ENCODE measurements at places on chromosomes 2 and 18.

- H3K27ac ChIP-seq, result no peak overlapping the region
- no peak for DNase-seq
- H3K36me3 ChIP-seq, result no peaks in the 10 kb centered on the region
- H3K4me1 ChIP-seq, result no peaks in the 10 kb centered on the region
These were observed 181.9 kb upstream of the CDH7 start for GRCh38 chr18:65568866-65569265.

DNA sequence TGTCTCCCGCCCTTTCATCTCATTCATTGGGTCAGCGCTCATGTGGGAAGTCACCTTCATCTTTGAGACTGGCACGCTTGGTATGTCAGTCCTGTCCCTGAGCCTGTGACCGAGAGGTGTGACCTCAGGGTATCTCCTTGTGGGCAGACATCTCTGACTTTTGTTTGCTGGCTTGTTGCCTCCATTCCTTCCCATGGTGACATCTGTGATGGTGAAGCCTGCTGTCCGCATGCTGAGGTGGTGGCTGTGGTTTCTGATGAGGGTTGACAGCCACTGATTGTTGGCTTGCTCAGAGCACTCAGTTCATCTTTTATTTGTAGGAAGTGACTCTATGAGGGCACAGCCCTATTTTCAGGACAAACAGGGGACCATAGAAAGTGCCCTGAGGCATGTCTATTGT lies 139.2 kb downstream of the SLC4A3 start:
- DNase-seq, result no peak
- H3K27ac ChIP-seq, result no peak overlapping the region

- H3K27ac ChIP-seq, result no peak overlapping the region
- peaks cover 57% of the 10 kb centered on the region for H3K27me3 ChIP-seq
- H3K36me3 ChIP-seq, result no peaks in the 10 kb centered on the region
These were observed 89.5 kb upstream of the ODC1 start for GRCh38 chr2:10537522-10538199.

DNA sequence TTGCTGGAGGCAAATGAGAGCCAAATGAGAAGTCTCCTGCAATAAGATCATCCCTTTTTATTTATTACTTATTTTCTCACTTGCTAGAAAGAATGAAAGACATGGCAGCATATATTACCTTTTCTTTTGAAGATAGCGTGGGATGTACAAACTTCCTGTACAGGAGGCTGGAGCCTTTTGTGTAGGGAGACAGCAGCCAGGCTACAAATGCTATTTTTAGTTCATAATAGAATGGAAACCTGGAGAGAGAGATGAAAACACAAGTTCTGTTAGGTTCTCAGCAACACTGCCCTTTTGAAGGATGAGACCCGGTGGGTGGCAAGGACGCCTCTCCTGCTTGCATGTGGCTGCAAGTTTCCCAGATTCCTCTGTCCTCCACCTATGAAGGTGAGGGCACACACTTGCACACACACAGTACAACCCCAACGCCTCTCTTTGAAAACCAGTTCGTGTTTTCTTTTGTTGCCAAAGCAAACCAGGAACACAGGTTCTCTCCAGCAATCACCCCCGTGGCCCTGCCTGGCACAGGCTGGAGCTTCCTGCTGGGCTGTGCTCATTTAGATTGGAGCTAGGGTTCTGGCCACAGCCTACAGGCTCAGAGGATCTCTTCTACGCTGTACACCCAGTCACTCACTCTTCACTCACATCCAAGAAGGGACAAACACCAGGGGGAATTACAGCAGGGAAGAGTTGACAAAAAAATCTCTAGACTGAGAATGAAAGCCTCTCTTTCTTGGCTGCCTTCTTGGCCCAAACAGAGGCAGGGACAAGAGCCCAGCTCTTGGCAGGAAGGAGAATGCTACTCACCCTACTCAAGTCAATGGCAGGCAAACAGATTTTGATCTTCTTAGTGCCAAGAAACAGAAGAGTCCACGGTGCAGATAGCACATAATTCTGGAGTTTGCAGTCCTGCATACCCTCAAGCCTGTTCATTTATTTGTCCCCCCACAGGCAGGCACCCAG lies 55.6 kb downstream of the MRPL35 start:
- no peak overlapping the region for H3K4me3 ChIP-seq
- peaks cover 6% of the 10 kb centered on the region for H3K27me3 ChIP-seq
- no peak for DNase-seq
- H3K36me3 ChIP-seq, result no peaks in the 10 kb centered on the region

DNA sequence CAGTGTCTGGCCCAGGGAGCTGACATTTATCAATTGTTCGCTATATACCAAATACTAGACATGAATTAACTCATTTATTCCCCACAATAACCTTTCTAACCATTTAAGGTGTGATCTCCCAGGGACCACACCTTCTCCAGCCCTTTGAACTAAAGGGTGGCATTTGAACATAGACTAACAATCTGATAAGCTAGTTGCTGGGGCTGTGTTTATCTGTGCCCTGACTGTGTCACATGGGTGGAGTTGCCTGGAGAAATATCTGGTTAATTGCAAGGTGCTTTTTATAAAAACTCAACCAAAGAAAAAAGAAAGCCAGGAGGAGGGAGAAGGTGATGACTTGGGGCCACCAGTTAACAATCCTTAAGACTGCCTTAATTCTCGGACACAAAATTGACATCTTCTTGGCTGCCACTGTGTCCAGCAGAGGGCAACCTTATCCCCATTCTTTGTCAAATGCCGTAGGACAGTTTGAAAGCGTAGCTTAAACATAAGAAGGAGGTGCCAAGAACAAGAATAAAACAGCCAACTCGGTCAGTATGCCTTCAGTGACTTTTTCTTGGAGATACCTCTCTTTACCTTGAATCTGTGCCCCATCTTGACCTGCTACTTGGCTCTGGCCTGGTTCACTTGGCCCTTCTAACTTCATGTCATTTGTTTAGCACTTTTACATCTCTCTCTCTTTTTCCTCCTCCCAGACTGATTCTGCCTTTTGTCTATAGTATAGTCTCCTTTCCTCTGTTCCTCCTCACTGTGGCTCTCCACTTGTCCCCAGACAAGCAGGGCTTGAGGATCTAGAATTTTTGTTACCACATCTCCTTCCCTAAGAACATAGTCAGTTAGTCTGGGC lies 183.4 kb downstream of the MYO3B start:
- H3K36me3 ChIP-seq, result no peaks in the 10 kb centered on the region
- no peak overlapping the region for H3K27ac ChIP-seq
- H3K27me3 ChIP-seq, result no peaks in the 10 kb centered on the region
- H3K4me1 ChIP-seq, result peaks cover 14% of the 10 kb centered on the region
- H3K4me3 ChIP-seq, result no peak overlapping the region
